ENCODE measurements at places on chromosomes 7 and 10. TPM values are rescaled to one million over a fixed set of nuclear protein-coding genes. Genes with fewer than 3 reads are reported as not detected.

DNA sequence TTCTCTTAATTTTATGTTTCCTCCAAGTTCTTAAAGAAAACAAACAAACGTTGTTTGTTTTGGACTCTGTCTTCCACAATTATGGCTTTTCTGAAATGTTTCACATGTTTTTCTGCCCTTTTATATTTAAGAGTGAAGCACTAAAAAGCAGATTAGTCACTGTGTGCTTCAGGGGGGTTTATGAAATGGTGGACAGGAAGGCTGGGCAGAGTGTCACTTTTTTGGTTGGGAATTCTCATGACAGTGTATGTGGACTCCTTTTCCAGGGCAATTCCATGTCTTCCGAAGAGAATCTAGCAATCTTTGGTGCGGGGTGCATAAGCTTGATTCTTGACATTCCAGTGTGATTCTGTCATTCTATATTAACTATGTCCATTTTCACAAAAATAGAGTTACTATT, 669.4 kb downstream of the PARD3 start:
- no peaks in the 10 kb centered on the region for H3K4me1 ChIP-seq
- no peaks in the 10 kb centered on the region for H3K36me3 ChIP-seq
- no peak overlapping the region for H3K27ac ChIP-seq

GRCh38 chr10:112951359-112952281, 1.6 kb downstream of the TCF7L2 start:
- no peaks in the 10 kb centered on the region for H3K36me3 ChIP-seq
- H3K27me3 ChIP-seq = no peaks in the 10 kb centered on the region
- H3K4me1 ChIP-seq = peaks cover 46% of the 10 kb centered on the region
- H3K27ac ChIP-seq = peak overlapping the region; percentile 90
- peak; percentile 78 for DNase-seq

- H3K27ac ChIP-seq = no peak overlapping the region
- no peak overlapping the region for H3K4me3 ChIP-seq
- DNase-seq = no peak
- H3K27me3 ChIP-seq = no peaks in the 10 kb centered on the region
- H3K36me3 ChIP-seq = peaks cover 63% of the 10 kb centered on the region
These were observed 105.2 kb downstream of the GSAP start for GRCh38 chr7:77310982-77311381.

Gene PRF1
- total RNA-seq = 29.5 TPM

- H3K27me3 ChIP-seq = no peaks in the 10 kb centered on the region
- H3K36me3 ChIP-seq = no peaks in the 10 kb centered on the region
- H3K27ac ChIP-seq = peak overlapping the region; percentile 99
- peak; percentile 69 for DNase-seq
- H3K4me1 ChIP-seq = peaks cover 34% of the 10 kb centered on the region
These were observed 2.5 kb downstream of the TNRC18 start for GRCh38 chr7:5420881-5421713.

DNA sequence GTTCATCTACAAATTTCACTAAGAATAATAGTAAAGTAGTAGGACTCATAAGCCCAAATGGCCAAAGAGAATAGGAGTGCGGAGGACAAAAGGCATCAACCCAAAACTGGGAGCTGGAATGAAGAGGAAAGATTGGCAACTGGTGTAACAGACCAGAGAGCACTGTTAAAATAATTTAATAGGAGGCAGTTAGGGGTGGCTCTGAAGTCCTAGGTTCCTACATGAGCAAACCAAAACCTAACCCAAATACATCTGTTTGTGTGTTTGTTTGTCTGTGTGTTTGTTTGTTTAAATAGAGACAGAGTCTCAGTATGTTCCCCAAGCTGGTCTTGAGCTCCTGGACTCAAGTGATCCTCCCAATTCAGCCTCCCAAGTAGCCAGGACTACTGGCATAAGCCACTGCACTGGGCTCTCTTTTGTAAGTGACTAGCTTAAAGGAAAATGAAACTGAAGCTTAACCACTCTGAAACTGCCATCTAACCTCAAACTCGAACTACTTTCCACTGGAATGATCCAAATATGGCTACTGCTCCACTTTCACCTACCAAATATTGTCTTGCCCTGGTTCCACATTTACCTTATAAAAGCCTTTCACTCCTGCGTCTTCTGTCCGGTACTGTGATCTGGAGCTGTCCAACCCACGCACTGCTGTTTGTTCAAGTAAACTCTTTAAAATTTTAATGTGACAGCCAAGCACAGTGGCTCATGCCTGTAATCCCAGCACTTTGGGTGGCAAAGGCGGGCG, 94.9 kb downstream of the AKR1D1 start:
- DNase-seq = no peak
- H3K27ac ChIP-seq = no peak overlapping the region

- DNase-seq = no peak
- H3K27ac ChIP-seq = no peak overlapping the region
- peaks cover 3% of the 10 kb centered on the region for H3K36me3 ChIP-seq
- H3K27me3 ChIP-seq = no peaks in the 10 kb centered on the region
These were observed 17.6 kb downstream of the ZRANB1 start for GRCh38 chr10:124959564-124959963.

Gene MARVELD1
- total RNA-seq = 36.5 TPM

Gene SLC26A3
- total RNA-seq = not detected

Gene MOGAT3
- total RNA-seq = not detected

DNA sequence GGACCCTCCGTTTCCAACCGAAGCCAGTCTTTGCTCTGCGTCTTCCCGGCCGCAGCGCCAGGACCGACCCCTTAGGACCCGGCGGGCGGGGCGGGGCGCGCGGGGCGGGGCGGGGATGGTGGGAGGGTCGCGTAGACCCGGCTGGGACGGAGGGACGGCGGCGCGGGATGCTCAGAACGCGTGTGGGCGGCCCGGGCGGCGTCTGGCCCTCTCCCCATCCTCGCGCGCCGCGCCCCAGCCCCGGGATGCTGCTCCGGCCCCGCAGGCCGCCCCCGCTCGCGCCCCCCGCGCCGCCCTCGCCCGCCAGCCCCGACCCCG, at the start of gene UTF1:
TSS of gene UTF1 (plus strand) at position 174 of the 318 bp plus-strand sequence. CDS start at position 246, 72 bp downstream.
- peaks cover 14% of the 10 kb centered on the region for H3K4me1 ChIP-seq
- no peak for DNase-seq
- no peak within 1 kb of the TSS for H3K4me3 ChIP-seq
- H3K36me3 ChIP-seq = no peaks in the 10 kb centered on the region
- peaks cover 85% of the 10 kb centered on the region for H3K27me3 ChIP-seq
- no peak within 1 kb of the TSS for H3K27ac ChIP-seq

Gene PTPRZ1
- total RNA-seq = 1.9 TPM

Gene NEBL
- 96.4 TPM for total RNA-seq

Gene FXYD4
- not detected for total RNA-seq

DNA sequence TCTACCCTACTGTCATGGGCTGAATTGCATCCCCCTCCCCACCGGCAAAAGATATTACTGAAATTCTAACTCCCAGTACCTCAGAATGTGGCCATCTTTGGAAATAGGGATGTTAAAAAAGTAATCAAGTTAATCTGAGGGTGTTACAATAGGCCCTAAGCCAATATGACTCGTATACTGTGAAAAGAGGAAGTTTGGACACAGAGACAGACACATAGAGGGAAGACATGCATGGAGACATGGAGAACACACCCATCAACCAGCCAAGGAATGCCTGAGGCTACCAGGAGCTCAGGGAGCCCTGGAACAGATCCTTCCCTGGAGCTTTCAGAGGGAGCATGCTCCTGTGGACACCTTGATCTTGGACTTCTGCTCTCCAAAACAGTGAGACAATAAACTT, 138.2 kb upstream of the ADO start:
- no peaks in the 10 kb centered on the region for H3K27me3 ChIP-seq
- no peaks in the 10 kb centered on the region for H3K36me3 ChIP-seq
- no peak for DNase-seq
- H3K4me3 ChIP-seq = no peak overlapping the region
- no peak overlapping the region for H3K27ac ChIP-seq

- peaks cover 30% of the 10 kb centered on the region for H3K4me1 ChIP-seq
- H3K36me3 ChIP-seq = no peaks in the 10 kb centered on the region
- no peak for DNase-seq
- H3K27me3 ChIP-seq = no peaks in the 10 kb centered on the region
- no peak overlapping the region for H3K27ac ChIP-seq
- no peak overlapping the region for H3K4me3 ChIP-seq
These were observed 1.9 kb upstream of the NRF1 start for GRCh38 chr7:129609666-129610065.

GRCh38 chr10:127922675-127923366, 15.9 kb downstream of the PTPRE start:
- H3K4me3 ChIP-seq = no peak overlapping the region
- no peaks in the 10 kb centered on the region for H3K27me3 ChIP-seq
- H3K4me1 ChIP-seq = peaks cover 88% of the 10 kb centered on the region
- no peaks in the 10 kb centered on the region for H3K36me3 ChIP-seq
- H3K27ac ChIP-seq = peak overlapping the region; percentile 63
- DNase-seq = peak; percentile 91

Gene CALML3
- not detected for total RNA-seq

Gene ANKRD7
- total RNA-seq = not detected

Gene EPHA1
- total RNA-seq = 9.0 TPM

- H3K4me1 ChIP-seq = no peaks in the 10 kb centered on the region
- no peaks in the 10 kb centered on the region for H3K27me3 ChIP-seq
- no peaks in the 10 kb centered on the region for H3K36me3 ChIP-seq
- H3K4me3 ChIP-seq = no peak overlapping the region
These were observed 15.3 kb downstream of the FLNC start for GRCh38 chr7:128845475-128845874.

- H3K4me3 ChIP-seq = no peak overlapping the region
- DNase-seq = no peak
- H3K36me3 ChIP-seq = no peaks in the 10 kb centered on the region
- H3K4me1 ChIP-seq = no peaks in the 10 kb centered on the region
- H3K27me3 ChIP-seq = no peaks in the 10 kb centered on the region
These were observed 35.9 kb upstream of the FZD9 start for GRCh38 chr7:73397521-73398281.

Gene PIK3AP1
- 71.6 TPM for total RNA-seq

Gene CFAP70
- 11.3 TPM for total RNA-seq

DNA sequence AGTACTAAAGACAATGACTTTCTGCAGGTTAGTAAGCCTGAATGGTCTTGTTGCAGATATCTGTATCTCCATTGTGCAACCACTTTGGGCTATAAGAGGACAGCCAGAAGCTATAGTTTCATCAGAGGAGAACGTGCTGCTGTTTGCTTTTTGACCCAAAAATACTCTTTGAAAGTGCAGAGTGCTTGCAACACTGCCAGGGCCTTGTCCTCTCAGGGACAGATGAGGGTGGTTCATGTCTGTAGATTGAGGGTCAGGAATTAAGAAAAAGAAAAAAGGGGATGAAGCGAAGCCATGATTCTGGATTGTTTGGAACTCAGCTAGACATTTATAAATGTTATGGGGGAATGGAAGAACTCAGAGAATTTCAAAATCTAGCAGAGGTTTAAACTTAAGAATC, 212.5 kb downstream of the SEC23IP start:
- H3K4me3 ChIP-seq = no peak overlapping the region
- H3K27ac ChIP-seq = no peak overlapping the region
- H3K27me3 ChIP-seq = no peaks in the 10 kb centered on the region
- H3K4me1 ChIP-seq = no peaks in the 10 kb centered on the region

Gene UPK3B
- 16.6 TPM for total RNA-seq

GRCh38 chr7:155188357-155188756, 109.3 kb upstream of the INSIG1 start:
- DNase-seq = no peak
- H3K4me1 ChIP-seq = no peaks in the 10 kb centered on the region
- H3K27me3 ChIP-seq = peaks cover 3% of the 10 kb centered on the region
- H3K36me3 ChIP-seq = no peaks in the 10 kb centered on the region

- H3K4me1 ChIP-seq = no peaks in the 10 kb centered on the region
- peaks cover 5% of the 10 kb centered on the region for H3K27me3 ChIP-seq
These were observed 243.2 kb upstream of the SLC26A5 start for GRCh38 chr7:103689255-103689654.

GRCh38 chr7:3283130-3283704, 17.8 kb upstream of the SDK1 start:
- DNase-seq = no peak
- H3K27me3 ChIP-seq = no peaks in the 10 kb centered on the region
- H3K36me3 ChIP-seq = no peaks in the 10 kb centered on the region
- H3K4me1 ChIP-seq = no peaks in the 10 kb centered on the region

GRCh38 chr7:5426226-5426475, 2.5 kb upstream of the TNRC18 start:
- no peaks in the 10 kb centered on the region for H3K36me3 ChIP-seq
- H3K4me1 ChIP-seq = peaks cover 29% of the 10 kb centered on the region
- peak overlapping the region; percentile 99 for H3K27ac ChIP-seq
- DNase-seq = no peak

Gene HMX3
- not detected for total RNA-seq

- no peak for DNase-seq
- H3K4me1 ChIP-seq = peaks cover 18% of the 10 kb centered on the region
- no peak overlapping the region for H3K4me3 ChIP-seq
- no peak overlapping the region for H3K27ac ChIP-seq
These were observed 187.9 kb downstream of the DIP2C start for GRCh38 chr10:501596-501995.

- no peak for DNase-seq
- H3K4me3 ChIP-seq = no peak overlapping the region
- no peak overlapping the region for H3K27ac ChIP-seq
These were observed 28.0 kb downstream of the DNAJC1 start for GRCh38 chr10:21975378-21975990.

DNA sequence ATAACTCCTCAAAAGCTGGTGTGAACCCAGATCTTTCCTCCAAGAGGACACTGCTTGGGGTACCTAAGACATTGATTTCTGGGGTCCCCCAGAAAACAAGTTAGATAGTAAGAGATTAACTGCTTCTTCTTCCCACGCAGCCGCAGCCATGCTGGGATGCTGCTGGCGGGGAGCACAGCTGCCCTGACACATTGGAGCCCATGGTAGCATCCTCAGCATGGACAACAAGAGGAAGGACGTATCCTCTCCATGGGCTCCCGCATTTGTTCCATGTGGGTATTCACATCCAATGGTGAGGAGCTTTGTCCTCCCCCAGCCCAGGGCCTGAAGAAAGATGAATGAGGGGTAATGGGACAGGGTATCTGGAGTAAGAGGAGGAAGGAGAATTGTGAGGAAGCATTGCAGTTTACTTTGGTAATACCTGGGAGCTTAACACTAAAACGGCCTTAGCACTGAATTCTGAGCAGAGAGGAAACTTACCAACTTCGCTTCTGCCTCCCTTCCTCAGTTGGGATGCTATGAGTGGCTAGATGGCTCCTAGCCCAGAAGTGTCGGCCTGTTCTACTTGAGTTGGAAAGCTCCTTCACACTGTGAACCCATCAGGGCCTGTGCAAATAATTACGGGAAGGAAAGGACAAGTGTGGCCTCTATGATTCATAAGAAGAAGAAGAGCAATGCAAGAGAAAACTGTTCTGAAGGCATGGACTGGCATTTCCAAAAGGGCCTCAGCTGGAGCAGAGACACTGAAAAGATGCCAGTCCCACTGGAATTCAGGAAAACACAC, 43.9 kb downstream of the C10orf120 start:
- H3K4me1 ChIP-seq = peaks cover 4% of the 10 kb centered on the region
- H3K27ac ChIP-seq = peak overlapping the region; percentile 28
- H3K27me3 ChIP-seq = no peaks in the 10 kb centered on the region
- H3K36me3 ChIP-seq = no peaks in the 10 kb centered on the region

- H3K36me3 ChIP-seq = no peaks in the 10 kb centered on the region
- H3K27me3 ChIP-seq = peaks cover 58% of the 10 kb centered on the region
- DNase-seq = peak; percentile 75
- peaks cover 41% of the 10 kb centered on the region for H3K4me1 ChIP-seq
These were observed 9.0 kb downstream of the SKIDA1 start for GRCh38 chr10:21516242-21517131.

Data from lower lobe of right lung (tissue), 2 donors.